Sciatic nerve (tissue), 2 donors: ENCODE measurements at places on chromosomes 4 and X.

DNA sequence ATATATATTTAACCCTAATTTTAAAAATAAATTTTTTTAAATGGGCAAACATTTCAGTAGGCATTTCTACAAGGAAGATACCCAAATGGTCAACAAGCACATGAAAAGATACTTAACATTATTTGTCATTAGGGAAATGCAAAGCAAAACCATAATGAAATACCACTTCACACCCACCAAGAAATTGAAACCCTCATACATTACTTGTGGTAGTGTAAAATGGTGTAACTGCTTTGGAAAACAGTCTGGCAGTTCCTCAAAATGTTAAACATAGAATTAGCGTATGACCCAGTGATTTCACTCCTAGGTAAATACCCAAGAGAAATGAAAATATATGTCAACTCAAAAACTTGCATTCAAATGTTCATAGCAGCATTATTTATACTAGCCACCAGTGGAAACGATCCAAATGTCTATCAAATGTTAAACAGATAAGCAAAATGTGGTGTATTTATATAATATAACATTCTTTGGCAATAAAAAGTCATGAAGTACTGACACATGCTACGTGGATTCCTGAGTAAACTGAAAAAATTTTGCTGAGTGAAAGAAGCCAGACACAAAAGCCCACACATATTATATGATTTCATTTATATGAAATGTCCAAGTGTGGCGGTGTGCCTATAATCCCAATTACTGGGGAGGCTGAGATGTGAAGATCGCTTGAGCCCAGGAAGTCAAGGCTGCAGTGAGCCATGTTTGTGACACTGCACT, 16.6 kb downstream of the TRIM2 start:
- no peak for DNase-seq

- DNase-seq, result no peak
Measured at GRCh38 chrX:13254076-13254785, 65.6 kb downstream of the ATXN3L start.

DNA sequence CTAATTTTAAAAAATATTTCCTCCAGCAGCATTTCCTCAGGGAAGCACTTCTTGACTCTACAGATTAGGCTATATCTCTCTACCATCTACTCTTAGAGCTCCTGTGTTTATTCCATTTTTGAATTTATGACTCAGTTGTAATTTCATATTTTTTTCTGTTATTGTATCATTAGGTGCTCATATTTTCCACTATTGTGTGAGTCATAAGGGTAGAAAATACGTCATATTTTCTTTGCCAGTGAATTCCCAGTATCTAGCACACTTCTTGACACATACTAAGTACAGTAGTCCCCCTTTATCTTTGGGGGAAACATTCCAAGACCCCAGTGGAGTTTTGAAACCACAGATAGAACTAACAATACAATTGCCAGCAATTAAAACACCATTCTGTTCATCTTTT, 431.2 kb downstream of the GASK1B start:
- DNase-seq, result no peak

- DNase-seq, result no peak
Measured at GRCh38 chrX:118983513-118983912, 9.1 kb downstream of the LONRF3 start.

DNA sequence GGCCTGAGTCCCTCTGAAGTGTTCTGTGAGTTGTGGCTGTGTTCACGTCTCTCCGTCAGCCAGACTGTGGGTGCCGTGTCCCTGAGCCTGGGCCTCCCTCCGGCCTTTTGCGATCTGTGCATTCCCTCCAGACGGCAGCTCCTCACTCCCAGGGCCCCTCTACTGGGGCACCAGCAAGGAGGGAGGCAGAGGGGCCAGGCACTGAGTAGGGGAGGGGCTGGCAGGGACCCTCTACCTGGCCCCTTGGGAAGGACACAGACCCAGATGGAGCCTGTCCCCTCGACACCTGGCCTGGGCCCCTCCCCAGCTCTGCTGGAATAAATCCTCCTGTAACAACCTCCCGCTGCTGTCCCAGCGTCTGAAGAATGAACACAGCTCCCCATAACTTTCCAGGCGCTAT, 110.0 kb upstream of the NKX1-1 start:
- DNase-seq, result no peak

GRCh38 chrX:86039625-86040568, 7.5 kb downstream of the CHM start:
- DNase-seq, result no peak

- DNase-seq, result no peak
Measured at GRCh38 chr4:89193843-89194242, 82.5 kb downstream of the TIGD2 start.

DNA sequence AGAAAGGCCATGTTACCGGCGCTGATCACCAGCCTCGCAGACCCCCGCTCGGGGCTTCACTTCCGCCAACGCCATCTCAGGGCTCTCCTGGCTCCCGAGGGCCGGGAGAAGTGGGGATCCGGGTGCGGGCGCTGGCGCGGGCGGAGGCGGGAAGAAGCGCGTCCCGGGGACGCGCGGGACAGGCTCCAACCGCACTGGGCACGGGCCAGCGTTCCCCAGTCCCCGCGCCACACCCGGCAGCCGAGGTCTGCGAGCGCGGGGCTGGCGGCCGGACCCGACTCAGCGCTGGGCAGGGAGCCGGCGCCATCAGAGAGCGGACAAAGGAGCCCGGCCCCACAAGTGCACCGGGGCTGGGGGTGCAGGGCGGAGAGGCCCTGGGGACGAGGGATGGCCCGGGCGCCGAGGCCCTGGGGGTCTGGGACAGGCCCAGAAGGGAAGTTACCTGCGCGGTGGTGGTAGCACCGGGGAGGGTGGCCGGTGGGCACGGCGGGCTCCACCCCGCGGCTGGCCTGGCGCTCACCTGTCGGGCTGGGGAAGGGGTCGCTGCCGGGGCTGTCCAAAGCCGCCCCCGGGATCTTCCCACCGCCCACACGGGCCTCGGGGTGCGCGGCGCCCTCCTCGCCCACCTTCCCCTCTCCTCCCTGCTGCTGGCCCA, 449 bp downstream of the CTPS2 start:
- no peak for DNase-seq

- no peak for DNase-seq
Measured at GRCh38 chr4:73730292-73730691, 10.1 kb upstream of the CXCL8 start.

GRCh38 chr4:3464911-3465697, 2.0 kb downstream of the DOK7 start:
- DNase-seq, result no peak

DNA sequence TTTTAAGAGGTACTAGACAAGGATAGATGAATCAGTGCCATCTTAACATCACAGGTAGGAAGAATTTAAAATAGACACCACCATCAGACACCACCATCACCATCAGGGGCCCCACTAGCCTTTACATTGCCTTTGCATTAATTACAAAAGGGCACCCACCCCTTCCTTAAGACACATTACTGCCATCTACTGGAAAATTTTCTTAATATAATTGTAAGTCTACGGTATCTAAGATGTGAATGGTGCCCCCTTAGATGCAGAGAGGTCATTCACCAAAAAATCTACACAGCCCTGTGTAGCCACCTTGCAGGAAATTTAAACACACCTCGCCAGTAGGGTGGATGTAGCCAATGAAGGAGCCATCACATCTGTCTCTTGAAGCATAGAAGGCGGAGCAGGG, 184.1 kb downstream of the MID1IP1 start:
- no peak for DNase-seq

GRCh38 chrX:110944751-110945675, 149.4 kb upstream of the CHRDL1 start:
- DNase-seq, result no peak

GRCh38 chr4:2731907-2732317, 24.2 kb downstream of the TNIP2 start:
- DNase-seq, result peak; percentile 54

GRCh38 chr4:183485411-183486160, 19.3 kb upstream of the ING2 start:
- no peak for DNase-seq

- DNase-seq, result no peak
Measured at GRCh38 chr4:56139241-56139827, 190.6 kb downstream of the CEP135 start.

DNA sequence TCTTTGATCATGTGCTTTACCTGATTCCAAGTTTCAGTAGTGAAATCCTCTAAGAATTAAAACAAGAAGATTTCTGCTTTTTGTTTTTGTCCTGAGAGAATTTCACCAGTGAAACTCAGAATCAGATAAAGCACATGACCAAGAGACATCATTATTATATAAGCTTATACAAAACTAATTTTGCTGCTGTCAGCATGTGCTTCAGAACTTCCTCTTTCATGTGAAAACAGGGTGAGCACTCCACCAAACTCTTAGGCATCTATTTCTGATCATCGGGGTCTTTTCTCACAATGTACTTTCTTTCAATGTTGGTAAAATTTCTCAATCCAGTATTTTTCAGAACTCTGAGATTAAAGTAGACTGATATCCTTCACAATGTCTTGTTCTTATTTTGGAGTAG, 152.1 kb downstream of the SLC39A8 start:
- no peak for DNase-seq

DNA sequence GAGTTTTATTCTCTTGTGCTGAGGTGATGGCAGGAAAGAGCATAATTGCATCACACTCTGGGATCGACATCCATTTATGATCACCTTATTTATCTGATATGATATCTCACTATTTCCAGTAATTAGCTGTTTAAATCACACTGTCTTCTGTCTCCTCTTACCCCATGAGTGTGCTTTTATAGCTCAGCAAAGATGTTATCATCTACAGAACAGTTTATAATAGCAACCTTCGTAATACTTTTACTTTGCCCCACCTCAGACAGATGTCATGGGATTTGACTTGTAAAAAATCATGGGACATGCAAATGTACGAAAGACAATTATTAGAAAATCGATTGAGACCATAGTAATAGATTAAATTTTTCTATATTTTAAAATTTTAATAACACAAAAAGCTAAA, 1122.3 kb upstream of the PCDH10 start:
- DNase-seq, result no peak

- no peak for DNase-seq
Measured at GRCh38 chr4:78131403-78131802, 74.3 kb downstream of the FRAS1 start.

DNA sequence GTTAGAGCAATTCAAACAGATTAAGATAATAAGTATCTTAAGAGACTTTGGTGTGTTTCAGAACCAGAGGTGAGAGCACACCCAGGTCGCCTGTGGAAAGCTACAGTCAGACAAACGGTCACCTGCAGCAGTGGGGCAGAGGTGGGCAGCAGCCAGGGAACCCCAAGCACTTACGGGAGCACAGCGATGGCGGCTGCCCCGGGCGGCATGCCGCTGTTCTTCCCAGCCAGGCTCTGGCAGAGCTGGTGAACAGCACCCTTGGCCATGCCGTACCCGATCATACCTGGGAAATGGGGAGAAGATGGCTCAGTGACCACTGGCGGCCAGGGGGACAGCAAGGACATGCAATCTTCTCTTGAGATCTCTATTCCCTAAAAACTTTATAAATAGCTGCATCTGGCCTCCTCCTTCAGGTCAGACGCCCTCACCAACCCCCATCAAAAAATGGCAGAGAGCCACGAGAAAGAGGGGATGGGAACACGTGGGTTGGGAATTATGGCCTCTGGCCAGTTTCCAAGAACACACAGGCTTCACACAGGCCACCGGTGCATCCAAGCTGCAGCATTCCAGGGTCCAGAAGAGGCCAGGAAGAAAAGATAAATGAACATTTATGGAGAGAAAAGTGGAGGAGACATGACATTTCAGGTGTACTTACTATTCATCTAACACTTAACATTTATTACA, 19.7 kb downstream of the QDPR start:
- no peak for DNase-seq

GRCh38 chr4:1012034-1012739, 761 bp downstream of the FGFRL1 start:
- DNase-seq, result no peak

- DNase-seq, result no peak
Measured at GRCh38 chr4:145739845-145740244, 59.9 kb downstream of the C4orf51 start.

DNA sequence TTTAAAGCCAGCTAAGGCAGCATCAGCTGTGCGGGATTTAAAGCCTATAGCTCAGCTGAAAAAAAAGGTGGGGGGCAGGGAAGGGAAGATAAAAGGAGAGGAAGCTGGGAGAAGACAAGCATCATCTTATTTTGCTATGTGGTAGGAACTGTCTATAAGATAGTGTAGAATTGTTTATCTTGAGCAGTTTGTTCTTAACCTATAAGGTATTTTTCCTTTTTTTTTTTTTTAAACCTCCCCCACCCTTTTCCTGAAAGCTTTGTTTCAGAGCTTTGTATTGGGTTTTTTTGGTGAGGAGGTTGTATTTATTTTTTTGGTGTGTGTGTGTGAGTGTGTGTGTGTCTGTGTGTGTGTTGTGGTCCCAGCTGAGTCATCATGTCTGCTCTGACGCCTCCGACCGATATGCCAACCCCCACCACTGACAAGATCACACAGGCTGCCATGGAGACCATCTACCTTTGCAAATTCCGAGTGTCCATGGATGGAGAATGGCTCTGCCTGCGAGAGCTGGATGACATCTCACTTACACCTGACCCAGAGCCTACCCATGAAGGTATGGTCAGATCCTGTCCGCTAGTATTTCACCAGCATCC, 531 bp downstream of the RUFY3 start:
- DNase-seq, result no peak

GRCh38 chr4:139403462-139403861, 50.5 kb upstream of the RAB33B start:
- no peak for DNase-seq

GRCh38 chr4:109999585-109999912, 86.9 kb downstream of the EGF start:
- DNase-seq, result no peak
